ENCODE measurements at places on chromosomes 7 and 10. TPM values are rescaled to one million over a fixed set of nuclear protein-coding genes. Genes with fewer than 3 reads are reported as not detected.

GRCh38 chr7:96189129-96189820, 132.6 kb downstream of the SLC25A13 start:
- DNase-seq, result no peak

Gene PRLHR
- polyA plus RNA-seq, result not detected

Gene SNX10
- 18.9 TPM for polyA plus RNA-seq

DNA sequence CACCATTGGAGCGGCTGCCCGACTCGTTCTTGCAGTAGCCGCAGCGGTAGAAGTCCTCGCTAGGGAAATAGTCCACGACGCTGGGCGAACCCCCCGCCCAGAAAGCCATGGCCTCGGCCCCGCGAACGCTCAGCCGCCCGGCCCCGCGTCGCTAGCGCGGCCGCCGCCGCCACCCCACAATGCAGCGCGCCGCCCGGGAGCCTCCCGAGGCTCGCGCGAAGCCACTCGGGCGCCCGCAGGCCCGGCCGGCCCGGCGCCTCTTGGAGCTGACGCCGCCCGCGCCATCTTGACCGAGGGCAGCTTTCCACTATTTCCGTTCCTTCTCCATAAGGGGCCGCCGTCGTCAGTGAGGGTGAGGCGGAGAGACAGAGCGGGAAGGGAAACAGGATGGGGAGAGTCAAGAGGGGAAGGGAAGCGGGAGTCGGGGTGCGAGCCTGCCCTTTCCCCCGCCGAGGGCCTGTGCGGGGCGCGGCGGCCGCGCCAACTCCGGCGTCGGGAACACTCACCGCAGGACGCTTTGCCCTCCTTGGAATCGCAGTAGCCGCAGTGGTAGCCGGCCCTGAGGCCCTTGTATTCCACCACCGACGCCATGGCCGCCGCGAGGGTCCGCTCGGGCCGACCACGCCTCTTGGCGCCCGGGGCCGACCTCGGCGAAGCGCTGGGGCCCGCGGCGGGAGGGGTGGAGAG, at the start of gene ATE1:
Gene ATE1, minus strand, starts transcription at position 191 of the 687 bp plus-strand sequence. Its CDS starts 82 bp downstream, at position 109.
- DNase-seq, result peak; percentile 92

GRCh38 chr7:73593207-73594045, 15.0 kb upstream of the TBL2 start:
- DNase-seq, result no peak

Gene DKK1
- polyA plus RNA-seq, result 34.8 TPM

GRCh38 chr10:108696792-108697477, 1226.4 kb downstream of the XPNPEP1 start:
- DNase-seq, result no peak

Gene TFR2
- polyA plus RNA-seq, result 0.95 TPM

DNA sequence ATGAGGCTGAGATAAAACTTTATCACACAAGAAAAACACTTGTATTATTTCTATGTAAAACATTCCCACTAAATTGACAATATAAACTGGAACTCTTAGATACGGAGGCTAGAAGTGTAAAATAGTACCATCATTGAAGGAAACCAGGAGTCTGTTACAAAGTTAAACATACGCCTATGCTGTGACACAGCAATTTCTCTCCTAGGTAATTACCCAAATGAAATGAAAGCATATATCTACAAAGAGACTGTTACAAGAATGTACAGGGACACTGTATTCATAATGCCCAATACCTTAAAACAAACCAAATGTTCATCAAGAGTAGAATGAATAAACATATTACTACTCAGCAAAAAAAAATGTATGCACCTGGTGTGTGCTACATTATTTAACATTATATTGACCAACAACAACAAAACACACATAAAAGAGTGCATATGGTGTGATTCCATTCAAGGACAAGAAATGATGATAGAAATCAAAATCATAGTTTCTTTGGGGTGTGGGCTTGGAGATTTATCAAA, 33.2 kb upstream of the ELAPOR2 start:
- DNase-seq, result no peak

DNA sequence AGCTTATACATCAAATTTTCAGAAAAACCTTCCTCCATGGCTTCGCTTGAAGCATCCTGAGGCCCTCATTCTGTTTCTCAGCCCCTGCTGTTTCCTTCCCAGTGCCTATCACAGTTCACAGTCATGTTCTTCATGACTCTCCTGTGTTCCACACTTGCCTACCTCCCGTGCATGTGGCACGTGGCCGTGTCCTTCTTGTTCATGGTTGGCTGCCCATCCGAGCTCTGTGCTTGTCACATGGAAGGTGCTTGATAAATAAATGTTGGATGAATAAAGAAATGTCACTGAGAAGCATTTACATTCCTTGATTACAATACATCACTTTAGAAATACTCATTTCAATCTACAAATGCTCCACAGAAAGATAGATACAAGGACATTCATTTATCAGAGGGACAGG, 23.7 kb upstream of the EGFR start:
- DNase-seq, result no peak

DNA sequence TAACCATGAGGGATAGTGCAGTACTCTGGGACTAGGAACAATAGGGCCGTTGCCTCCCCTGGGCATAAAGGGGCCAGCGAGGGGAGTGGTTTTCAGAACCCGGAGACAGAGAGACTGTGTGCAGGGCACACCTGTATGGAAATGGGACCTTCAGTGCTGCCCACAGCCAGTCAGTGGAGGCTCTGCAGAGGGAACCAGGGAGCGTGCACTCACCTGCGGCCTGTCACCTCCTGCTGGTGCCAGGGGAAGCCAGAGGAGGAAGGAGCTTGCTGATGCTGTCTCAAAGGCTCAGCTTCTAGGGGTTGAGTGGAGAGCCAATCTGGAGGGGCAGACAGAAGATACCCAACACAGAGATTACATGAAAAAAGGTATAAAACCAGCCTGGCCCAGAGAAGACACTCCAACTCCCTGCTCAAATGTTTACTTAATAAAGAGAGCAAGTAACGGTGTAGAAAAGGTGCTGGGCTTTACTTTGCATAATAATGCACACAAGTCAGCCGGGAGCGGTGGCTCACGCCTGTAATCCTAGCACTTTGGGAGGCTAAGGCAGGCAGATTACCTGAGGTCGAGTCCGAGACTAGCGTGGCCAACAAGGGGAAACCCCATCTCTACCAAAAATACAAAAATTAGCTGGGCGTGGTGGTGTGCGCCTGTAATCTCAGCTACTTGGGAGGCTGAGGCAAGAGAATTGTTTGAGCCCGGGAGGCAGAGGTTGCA, 35.5 kb upstream of the WAPL start:
- no peak for DNase-seq

Gene POLR2J2
- polyA plus RNA-seq, result 1.1 TPM

DNA sequence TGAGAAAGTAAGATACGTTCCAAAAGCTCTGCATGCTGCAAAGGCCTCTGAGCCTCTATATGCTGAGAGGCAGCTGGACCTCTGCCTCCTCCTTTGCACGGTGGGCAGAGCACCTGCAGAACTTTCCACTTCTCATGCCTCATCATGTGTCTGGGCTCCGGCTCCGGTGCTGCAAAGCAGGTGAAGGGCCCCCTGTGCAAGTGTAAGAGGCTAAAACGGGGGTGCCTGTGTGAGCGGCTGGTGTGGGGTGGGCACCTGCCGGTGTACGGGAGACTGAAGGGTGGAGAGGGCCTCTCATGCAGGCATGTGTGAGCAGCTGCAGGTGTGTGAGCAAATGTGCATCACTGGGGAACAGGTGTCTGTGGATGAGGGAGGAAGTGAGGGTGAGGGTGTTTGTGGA, 121.0 kb downstream of the KCNMA1 start:
- no peak for DNase-seq

GRCh38 chr7:108247614-108248013, 117.5 kb upstream of the LAMB4 start:
- no peak for DNase-seq

GRCh38 chr7:102431617-102432298, 1.6 kb upstream of the ORAI2 start:
- DNase-seq, result no peak

DNA sequence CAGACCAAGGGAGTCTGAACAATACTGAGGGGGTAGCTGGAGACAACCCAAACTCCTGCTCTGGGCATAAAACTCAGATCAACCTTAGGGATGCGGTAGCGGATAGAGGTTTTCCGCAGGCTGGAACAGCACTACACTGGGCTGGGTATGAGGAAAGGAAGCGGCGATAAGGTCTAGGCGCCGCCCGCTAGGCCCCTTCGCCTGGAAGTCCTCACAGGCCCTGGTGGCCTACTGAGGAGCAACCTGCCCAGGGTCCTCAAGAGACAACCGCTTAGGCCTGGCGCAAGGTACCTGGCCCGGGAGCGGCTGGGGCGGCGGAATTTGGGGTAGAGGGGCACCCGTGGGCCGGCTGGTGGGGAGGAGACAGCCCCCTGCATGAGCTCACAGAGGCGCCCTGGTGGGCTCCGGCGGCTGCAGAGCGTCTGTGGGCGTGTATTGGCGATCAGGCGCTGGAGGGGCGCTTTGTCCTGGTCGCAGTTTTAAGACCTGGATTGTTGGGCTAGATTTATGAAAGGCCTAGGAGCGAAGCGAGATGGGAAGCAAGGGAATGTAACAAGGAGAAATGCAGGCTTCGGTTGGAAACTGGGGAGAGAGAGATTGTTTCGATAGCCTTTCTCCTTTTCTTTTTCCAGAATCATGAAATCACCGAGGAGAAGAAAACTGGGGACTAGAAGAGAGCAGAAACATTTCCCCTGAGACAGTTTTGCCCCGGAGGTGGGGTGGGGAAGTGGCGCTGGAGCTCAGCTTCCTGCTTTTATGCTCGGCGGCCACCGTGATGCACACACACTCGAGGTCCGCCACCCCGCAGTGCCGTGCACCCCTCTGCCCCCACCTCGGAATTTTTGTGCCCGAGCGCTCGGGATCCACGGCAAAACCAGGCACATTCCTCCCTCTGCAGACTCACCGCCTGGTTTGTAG, 2.4 kb upstream of the NKX2-3 start:
- DNase-seq, result no peak
